T-helper 9 cell (primary cell): ENCODE measurements at places on chromosomes 5 and 9.

GRCh38 chr5:122639864-122640263, 135.0 kb upstream of the SNX2 start:
- DNase-seq, result no peak

DNA sequence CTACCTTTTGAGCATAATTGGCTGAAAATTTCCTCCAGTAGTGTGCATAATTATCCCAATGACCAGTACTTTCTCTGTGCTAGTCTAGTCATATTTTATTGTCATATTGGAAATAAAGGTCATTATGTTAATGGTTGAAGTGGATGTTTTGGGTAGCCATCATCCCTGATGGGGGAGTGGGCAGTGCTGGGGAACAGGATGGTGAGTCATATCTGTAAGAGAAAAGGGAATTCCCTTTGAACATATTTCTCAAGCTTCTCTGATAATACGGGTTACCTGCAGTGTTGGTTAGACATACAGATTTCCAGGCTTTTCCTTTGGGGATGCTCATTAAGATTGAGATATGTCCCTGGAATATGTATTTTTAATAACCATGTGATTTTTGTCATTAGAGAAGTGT, 33.3 kb upstream of the SPATA31D4 start:
- DNase-seq, result no peak

DNA sequence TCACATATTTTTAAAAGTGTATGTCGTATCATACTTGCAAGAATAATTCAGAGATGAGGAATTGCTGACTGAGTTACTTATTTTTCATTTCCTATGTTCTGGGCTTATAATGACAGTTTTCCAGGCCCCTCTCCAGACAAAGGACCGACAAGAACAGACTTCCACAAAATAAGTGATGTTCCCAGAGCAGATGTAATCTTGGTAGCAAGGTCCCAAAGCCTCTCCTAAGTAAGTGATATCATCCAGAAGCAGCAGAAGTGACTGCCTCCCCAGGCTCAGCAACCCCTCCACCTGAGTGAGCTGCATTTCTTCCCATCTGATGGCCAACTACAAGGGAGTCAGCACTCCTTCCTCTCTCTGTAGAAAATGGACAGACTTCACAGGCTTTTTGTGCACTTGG, 57.1 kb downstream of the SEMA6A start:
- DNase-seq, result no peak

DNA sequence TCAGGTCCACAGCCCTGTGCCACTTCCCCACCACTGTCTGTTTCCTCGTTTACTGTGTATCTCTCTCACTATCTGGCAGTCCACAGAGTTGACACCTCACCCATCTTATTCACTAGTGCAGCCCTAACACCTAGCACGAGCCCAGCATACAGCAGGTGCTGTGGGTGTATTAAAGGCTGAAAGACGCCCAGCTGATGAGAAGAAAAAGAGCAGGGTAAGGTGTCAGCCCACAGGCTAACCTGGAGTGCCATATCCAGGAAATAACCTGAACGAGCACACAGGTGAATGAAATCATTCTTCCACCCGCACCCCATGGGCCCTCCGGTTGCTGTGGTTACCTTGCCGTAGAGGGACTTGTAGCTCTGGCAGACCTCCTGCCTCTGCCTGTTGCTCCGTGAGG, 18.6 kb downstream of the ANXA6 start:
- peak; percentile 22 for DNase-seq

- DNase-seq, result no peak
Observed at GRCh38 chr5:128455841-128456361, 82.1 kb downstream of the FBN2 start.

DNA sequence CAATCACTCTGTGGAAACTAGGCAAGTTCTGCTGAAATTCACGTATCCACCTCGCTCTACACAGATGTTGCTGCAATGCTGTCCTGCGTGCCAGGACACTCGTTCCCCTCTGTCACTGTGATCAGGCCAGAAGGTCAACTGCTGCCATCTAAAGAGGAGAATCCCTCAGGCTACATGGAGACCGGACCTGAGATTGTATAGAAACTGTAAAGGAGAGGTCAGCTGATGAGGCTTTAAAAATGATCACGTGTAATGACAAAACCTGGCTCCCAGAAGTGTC, 80.1 kb downstream of the PRRT1B start:
- DNase-seq, result no peak

- DNase-seq, result no peak
Observed at GRCh38 chr9:136345281-136346156, 18.0 kb downstream of the DNLZ start.

DNA sequence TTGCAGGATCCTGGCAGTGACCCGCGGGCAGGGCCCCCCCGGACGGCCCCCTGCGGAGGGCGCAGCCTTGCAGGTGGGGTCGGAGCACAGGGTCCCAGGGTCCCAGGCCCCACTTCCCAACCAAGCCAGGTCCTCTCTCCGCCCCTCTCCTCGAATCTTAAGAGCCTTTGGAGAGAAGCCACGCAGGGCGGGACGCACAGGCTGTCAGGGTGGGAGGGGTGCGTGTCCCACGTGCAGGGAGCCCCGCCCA, 18.4 kb upstream of the EGFL7 start:
- no peak for DNase-seq
